ENCODE measurements at places on chromosomes 6 and 20.

GRCh38 chr20:6623989-6624388, 143.5 kb upstream of the BMP2 start:
- DNase-seq, result no peak

DNA sequence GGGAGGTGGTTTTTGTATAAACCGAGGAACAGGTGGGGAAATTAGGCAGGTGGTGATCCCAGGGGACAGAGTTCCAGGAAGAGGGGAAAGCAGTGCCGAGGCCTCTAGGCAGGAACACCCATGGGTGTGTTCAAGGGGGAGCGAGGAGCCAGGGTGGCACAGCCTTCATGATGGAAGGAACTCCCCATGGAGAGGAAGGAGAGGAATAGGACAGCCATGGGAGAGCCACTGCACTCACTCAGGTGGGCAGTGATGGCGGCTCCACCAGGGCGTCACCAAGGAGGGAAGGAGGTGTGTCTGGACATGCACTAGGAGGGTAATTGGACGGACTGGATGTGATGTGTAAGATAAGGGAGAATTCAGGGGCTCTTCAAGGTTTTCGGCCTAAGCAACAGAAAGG, 98.2 kb downstream of the THBS2 start:
- no peak for DNase-seq

DNA sequence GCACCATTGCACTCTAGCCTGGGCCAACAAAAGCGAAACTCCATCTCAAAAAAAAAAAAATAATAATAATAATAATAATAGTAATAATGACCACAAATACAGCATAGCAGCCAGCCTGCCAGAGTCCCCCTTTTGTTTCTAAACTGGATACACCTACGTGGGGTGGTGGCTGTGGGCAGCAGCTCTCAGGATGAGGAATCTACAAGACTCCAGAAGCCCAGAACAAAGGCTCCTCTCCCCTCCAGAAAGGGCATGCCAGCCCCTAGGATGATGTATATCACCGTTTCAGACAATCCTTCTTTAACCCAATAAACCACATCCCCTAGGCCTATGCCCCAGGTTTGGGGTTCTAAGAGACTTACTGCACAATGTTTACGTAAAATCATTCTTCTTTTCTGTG, 155.9 kb downstream of the QRSL1 start:
- no peak for DNase-seq

DNA sequence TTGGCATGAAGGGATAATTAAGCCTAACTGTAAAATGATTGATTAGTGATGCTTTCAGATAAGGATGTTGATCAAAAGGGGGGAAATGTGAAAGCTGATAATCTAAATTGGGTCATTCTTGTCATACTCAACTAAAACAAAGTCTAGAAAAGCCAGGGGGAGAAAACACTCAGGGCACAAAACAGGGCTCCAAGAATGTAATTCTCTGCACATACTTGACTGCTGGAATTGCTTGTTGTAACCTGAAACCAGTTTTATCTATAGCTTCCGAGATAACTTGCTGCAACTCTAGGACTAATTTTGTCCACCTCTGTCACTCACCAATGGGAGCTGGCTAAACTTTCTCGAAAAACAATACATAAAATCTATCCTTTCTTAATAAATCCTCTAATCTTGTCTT, 310.3 kb downstream of the CLVS2 start:
- DNase-seq, result no peak

DNA sequence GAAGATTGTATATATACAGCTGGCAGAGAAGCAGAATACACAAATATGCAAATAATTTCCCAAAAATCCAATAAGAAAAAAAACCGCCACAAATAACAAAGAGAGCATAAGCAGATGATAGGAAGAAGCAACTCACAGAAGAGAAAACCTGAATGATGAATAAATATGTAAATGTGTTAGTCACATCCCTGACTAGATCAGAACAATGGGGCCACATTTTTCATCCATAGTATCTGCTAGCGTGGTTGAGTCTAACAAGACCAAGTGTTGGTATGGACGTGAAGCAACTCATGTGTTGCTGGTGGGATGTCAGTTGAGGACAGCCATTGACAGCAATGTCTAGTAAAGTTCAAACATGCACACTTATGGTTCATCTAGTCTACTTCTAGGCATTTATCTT, 3.9 kb upstream of the SLC22A3 start:
- no peak for DNase-seq

DNA sequence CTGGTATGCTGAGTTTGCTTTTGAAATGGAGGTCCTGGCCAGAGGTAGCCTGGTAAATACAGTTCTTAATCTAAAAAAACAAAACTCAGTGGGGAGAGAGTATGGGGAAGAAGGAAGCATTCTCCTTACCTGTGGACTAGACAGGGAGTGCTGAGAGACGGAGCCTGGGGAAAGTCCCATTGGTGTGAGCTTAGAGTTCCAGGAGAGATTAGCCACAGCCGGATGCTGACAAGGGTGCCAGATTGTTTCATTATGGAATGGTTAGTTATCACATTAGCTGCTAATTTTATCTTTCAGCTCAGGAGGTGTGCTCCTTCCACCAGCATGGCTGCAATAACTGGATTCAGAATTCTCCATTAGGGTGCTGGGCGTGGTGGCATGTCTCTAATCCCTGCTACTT, 75.9 kb downstream of the RREB1 start:
- no peak for DNase-seq

- no peak for DNase-seq
Measured at GRCh38 chr6:126738146-126738545, 380.3 kb upstream of the RSPO3 start.

DNA sequence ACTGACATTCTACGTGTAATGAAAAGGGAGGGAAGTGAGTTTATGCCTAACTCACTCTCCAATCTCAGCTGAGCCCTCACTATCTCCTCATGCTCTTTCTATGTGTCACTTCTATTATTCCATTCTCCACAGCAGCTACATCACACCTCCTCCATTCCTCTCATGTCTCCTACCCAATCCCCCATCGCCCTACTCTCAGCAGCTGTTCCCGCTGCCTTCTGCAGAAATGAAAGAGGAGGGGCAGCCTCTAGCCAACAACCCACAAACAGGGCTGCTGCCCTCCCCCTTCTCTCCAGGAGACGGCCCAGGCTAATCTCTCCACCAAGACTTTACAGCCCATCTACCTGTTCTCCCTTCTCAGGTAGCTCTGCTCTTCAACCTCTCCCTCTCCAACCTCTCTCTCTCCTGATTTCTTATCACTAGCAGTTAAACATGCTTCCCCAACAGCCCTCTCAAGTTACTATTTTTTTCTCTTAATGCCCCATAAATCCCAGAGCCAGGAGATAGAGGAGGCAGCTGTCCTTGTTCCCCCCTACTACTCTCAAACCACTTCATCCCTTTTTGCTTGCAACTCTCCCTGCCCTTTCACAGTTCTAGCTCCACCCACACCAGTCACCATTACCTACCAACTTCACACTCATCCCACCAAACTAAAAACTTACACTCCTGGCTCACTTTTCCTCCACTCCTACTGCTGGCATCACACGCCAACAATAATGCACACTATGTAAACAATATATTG, 136.5 kb downstream of the BTBD9 start:
- DNase-seq, result no peak

GRCh38 chr20:430091-430999, 22.2 kb downstream of the RBCK1 start:
- no peak for DNase-seq

- no peak for DNase-seq
Measured at GRCh38 chr20:59831024-59831915, 102.2 kb downstream of the SYCP2 start.

DNA sequence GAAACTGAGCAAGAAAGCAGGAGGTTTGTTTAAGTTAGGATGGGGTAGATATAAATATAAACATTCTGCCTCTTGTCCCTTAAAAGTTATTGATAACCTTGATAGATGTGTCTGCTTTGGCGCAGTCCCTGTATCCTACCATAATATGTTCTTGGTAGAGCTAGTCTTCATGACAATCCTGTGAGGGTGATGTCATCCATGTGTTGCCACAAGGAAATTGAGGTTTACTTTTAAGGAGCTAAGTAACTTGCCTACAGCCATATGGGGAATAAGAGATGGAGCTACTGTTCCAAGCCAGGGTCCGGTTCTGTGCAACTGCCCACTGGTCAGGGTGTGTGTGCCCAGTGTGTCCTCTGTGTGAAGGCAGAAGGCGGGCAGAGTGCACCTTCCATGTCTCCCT, 78.5 kb downstream of the SSR1 start:
- DNase-seq, result no peak

DNA sequence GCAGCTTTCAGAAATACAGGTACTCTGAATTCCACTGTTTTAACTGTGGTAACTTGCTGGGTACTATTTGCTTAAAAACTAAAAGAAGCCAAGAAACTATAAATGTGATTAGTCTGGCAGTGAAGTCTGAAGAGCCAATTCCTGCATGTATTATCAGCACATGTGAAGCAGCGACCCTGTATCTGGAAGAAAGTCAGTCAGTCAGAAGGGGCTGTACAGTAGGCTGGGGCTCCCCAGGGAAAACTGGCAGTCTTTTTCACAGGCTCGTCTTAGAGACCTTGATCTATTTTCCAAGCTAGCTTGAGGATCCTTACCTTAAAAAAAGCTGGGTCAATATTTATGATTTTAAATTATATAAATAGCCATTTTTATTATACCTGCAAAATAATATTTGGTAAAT, 104.9 kb downstream of the PDSS2 start:
- DNase-seq, result no peak

GRCh38 chr6:85669735-85670194, 27.1 kb upstream of the SYNCRIP start:
- no peak for DNase-seq

- DNase-seq, result no peak
Measured at GRCh38 chr6:157535340-157536222, 154.6 kb downstream of the ZDHHC14 start.

DNA sequence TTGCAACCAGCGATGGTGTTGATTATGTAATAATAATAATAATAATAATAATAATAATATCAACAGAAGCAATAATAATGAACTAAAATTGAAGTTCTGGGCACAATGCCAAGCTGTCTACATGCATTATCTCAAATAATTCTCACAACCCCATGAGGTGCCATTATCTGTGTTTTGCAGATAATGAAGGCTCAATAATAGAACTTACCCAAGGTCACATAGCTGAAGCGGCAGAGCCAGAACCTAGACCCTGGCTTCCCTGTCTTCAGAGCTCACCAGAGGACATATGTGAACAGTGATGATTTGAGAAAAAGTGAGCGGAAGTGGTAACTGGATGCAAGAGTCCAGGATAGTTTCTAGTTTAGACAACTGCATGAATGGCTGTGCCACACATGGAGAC, 91.0 kb downstream of the HIVEP1 start:
- no peak for DNase-seq

- no peak for DNase-seq
Measured at GRCh38 chr6:28485482-28485881, 30.1 kb downstream of the GPX6 start.

DNA sequence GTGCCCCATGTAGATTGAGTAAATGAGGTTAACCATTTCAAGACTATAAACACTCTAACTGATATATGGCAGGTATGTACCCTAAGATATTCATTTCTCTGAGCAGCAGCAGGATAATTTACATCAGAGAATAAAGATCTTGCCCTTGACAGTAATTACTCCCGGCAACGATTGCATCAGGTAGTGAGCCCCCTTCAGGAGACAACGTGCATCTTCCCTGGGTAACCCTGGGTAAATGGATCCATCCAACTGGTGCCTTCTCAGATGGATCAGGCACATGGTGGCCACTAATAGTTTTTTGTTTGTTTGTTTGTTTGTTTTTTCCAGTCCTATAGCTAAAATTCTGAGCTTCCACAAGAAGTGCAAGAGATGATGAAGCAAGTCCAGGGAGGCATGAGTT, 469.4 kb upstream of the SLC35B3 start:
- DNase-seq, result no peak

- DNase-seq, result no peak
Measured at GRCh38 chr20:50023116-50023805, 40.5 kb downstream of the SNAI1 start.

GRCh38 chr6:113629975-113630737, 227.0 kb upstream of the MARCKS start:
- DNase-seq, result no peak

GRCh38 chr20:11454966-11455799, 462.5 kb upstream of the BTBD3 start:
- no peak for DNase-seq

DNA sequence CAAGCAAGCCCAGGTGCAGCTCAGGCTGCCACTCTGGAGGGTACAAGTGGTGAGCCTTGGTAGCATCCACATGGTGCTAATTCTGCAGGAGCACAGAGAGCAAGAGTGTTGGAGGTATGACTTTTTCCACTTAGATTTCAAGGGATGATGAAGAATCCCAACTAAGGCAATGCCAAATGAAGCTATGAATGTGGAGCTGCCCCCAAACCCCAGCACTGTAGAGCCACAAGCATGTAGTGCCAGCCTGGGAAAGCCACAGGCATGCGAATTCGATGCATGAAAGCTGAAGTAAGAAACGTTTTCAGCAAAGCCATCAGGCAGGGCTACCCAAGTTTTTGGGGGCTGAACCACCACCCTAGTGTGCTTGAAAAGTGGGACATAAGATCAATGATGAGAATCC, 251.1 kb downstream of the HAO1 start:
- DNase-seq, result no peak

DNA sequence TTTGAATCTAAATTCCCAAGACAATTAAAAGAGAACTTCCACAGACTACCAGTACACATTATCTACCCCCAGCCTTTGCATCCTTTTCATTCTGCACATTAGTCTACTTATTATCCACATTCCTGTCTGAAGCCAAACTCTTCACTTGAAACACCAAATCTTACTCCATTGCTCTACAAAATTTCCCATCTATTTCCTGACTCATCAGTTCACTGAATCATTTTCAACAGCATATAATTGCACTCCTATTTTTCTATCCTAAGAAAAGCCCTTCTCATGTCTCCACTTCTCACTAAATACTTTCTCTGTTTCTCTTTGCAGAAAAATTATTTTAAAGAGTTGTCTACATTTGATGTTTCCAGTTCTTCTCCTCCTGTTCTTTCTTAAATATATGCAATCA, 239.4 kb upstream of the FERMT1 start:
- DNase-seq, result no peak

GRCh38 chr20:7601431-7601830, 338.8 kb downstream of the HAO1 start:
- no peak for DNase-seq

DNA sequence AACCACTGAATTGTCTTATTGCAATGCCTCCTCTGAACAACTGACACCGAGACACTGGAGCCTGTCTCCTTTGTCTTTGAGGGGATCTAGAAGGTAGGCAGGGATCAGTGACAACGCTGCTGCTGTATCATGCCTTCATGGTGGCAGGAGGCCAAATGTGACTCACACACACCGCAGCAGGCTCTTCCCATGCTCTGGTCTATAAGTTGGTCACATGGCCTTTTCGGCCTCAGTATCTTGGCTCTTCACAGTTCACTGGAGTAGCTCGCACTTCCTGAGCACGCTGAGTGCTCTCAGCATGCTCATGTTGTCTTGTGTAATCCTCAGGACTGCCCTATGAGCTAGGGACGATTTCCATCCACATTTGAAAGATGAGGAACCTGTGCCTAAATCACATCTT, 167.4 kb upstream of the PCSK2 start:
- DNase-seq, result no peak
